ENCODE measurements at places on chromosomes 2 and 18.

GRCh38 chr2:155256803-155257202 is 558.3 kb downstream of the KCNJ3 start:
- DNase-seq: no peak

DNA sequence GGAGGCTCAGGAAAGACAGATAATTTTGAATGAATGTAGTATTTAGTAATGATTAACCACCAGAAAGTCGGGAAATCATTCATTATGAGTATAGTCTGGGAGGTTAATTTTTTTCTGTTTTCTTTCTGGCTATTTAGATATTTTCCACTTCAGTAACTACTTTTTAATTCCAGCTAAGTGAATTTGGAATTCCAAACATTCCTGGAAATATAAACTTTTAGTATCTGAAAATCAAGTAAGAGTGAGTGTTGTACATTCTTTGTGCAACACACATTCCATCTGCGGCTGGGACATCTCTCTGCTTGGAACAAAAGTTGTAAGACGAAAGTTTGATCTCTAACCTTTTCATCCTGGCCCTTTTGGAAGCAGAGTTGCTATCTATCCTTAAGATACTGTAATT is 275.7 kb upstream of the SPRED2 start:
- DNase-seq: no peak

DNA sequence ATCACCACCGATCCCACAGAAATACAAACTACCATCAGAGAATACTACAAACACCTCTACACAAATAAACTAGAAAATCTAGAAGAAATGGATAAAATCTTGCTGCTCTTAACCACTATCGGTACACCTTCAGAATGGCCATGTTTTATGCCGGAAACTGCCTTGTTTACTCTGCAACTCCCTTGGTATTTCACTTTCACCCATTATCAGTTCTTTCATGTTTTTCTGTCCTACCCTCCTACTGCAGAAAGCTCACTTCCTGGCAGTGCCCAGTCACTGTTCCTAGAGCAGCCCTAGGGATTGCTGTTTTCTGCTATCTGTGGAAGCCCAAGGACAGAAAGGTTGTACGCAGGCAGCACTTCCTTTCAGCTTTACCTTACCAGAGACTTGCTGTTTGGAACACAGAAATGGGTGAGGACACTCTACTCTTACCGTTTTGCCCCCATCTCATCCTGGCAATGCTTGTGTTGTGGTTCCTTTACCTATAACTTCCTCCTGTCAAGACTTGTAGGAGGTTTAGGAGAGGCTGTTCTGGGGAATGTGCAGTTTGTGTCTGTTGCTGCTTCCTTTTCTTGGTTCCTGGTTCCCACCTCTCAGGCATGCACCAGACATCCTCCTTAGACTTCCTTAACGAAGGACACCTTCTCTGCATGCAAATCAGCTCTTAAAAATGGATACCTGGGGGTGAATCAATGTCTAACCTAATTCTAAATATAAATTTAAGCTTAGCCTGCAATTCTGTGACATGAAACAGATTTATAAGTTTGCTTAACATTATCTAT is 394.4 kb downstream of the SPAG16 start:
- no peak for DNase-seq

DNA sequence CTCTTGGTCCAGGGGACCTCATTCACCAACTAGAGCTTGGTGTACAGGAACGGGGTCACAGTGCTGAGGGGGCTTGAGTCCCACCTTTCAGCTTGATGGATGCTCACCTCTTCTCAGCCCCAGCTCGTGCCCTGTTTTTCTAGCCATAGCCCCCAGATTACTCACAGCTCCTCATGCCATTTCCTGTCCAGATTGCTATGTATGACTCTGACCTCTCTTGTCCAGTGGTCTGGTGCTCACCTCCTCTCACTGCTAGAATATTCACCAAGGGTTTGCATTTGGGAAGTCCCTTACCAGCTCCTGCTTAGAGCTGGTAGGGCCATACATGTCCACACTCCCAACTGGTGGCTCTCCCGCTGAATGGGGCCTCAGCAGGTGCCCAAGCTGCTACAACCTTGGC is 5.9 kb downstream of the LBX2 start:
- DNase-seq: no peak

- DNase-seq: no peak
Measured at GRCh38 chr2:65453916-65454315, 21.5 kb upstream of the SPRED2 start.

- no peak for DNase-seq
Measured at GRCh38 chr2:127006962-127007361, 100.0 kb downstream of the BIN1 start.

DNA sequence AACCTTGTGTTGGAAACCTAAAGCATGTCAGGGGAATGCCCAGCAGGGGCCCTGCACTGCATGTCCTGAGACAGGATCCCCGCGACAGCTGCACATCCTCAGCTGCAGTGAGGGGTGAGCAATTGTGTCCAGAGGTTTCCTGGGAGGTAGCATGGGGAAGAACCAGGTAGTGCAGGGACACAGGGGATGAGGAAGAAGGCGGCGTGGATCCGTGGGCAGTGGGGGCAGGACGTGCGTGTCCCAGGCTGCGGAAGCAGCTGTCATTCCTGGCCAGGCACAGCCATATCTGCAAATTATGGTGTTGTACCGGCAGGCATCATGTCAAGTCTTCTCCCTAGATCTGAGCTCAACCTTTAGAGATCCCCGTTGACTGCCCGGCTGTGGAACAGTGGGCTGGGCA is 238.2 kb upstream of the MYT1L start:
- no peak for DNase-seq

GRCh38 chr18:26082475-26082874 is 7.9 kb downstream of the SS18 start:
- no peak for DNase-seq

- DNase-seq: no peak
Measured at GRCh38 chr2:83536556-83536955, 922.5 kb downstream of the SUCLG1 start.

GRCh38 chr2:55604027-55604565 is 13.3 kb downstream of the PPP4R3B start:
- DNase-seq: no peak

DNA sequence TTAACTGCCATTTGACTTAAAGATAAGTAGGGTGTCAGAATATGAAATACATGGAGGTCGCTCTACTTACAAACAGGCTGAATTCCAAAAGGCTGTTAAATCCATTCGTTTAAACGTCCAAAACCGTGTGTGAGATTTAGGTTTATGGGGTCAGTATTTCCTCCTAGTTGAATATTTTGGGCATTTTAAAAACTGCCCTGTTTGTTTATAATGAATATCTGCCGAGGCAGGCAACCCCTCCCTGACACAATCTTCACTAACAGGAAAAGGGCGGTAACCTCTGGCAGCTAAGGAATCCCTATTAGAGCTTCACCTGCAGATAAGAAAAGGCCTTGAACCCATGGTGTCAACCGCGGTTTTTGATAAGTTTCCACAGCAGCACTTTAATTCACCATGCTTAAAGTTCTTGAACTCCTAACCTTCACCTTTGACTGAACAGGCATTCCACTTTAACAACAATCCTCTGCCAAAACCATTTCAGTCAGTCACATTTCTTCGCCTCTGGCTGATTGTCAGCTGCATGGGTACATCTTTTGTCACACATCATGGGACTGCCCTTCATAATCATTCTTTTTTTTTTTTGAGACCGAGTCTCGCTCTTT is 17.8 kb downstream of the TRAK2 start:
- DNase-seq: no peak

DNA sequence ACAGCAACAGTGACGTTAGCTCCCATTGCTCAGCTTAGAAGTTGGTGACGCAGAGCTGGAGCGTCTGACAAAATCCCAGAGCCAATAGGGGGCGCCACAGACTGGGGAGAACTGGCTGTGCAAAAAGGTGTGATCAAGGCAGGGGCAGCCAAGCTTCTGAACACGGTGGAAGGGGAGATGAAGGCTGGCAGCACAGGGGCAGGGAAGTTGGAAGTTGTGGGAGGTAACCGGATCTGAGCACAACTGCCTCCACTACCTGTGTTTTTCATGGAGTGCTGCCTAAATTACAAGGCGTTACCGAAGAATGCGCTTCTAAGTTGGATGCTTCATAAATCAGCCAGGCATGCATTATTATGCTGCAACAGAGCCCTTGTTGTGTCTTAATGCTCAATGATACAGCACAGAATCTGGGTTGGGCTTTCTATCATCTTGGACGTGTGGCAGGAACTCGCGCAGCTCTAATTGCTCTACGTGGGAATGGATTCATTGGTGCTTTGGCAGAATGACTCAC is 370.0 kb downstream of the SLC4A3 start:
- DNase-seq: peak; percentile 30

DNA sequence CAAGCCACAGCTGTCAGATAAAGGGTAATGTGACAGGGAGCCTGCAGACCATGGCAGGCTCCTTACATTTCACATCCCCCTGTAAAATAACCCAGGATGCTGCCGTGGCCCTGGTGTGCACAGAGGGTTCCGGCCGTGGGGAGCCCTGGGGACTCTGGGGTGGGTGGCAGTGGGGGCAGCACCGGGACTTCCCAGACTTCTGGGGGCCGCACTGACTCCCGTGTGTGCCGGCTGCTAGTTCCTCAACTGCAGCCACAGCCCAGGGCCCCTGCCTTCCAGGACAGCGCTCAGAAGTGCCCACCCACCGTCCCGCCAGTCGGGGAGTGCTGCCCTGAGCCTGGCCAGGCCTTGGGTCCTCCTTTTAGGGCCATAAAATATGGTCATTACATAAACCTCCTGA is 56.5 kb downstream of the CIB4 start:
- DNase-seq: no peak

DNA sequence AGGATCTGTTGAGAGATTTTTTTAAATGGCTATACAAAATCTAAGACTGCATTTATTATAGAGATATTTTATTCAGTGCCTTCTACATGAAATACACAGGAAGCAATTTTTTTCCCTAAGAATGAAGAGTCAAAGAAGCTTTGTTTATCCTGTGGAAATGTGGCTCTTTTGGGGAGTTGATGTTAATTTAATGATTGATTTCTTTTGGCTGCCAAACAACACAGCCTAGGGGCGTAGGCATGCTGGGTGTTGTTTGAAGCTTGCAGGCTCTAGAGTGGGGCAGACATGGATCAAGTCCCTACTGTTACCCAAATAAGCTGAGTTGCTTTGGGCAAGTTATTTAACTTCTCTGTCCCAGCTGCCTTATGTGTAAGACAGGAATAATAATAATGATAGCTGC is 21.1 kb upstream of the PLEK start:
- no peak for DNase-seq

DNA sequence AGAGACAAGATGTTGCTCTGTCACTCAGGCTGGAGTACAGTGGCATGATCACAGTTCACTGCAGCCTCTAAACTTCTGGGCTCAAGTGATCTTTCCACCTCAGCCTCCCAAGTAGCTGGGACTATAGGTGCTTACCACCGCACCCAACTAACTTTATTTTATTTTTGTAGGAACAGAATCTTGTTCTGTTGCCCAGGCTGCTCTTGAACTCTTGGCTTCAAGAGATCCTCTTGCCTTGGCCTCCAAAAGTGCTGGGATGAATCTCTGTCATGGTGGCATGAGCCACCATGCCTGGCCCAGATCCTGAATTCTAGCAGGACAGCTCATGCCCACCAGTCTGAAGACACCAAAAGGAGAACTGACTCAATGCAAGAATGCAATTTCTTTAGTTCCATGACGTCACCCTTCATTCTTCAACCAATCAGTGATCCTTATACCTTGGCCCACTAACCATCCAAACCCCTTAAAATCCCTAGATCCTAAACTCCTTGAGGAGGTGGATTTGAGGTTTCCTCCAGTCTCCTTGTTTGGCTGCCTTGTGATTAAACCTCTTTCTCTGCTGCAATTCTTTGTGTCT is 25.6 kb upstream of the CXXC1 start:
- DNase-seq: no peak

DNA sequence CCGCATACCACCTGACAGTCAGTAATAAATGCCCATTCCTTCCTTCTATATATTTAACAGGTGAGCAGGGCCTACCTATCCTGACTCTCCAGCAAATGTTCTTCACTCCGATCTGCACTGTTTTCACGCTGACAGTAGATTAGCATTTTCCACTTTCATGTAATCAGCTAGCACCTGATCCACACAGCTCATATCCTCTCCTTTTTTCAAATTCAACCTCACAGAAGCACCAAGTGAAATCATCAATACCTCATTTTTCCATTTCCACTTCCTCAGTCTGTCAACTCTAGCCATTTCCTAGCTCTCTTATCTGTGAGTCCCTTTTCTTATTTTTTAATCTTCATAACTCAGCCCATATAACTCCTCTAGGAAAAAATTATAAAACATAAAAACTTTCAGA is 402.8 kb downstream of the ZEB2 start:
- DNase-seq: no peak

DNA sequence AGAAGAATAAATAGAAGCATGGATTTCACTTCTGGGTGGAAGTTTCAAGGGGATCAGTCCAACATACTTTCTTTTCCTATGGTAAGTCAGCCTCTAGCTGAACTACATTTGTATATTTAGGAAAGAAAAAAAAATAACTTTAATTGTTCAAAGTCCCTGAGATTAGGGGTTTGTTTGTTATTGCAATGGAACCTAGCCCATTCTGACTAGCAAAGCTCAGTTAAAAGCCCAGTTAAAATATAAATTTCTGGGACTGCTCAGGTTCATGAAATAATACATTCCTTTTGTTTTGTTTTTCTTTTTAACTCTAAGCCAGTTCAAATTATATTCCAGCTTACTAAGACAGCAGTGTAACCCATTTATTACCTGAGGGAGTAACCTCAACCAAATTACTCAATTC is 2069.6 kb upstream of the CELF4 start:
- DNase-seq: no peak

- peak; percentile 9 for DNase-seq
Measured at GRCh38 chr2:143891879-143892308, 628.0 kb downstream of the ZEB2 start.

GRCh38 chr2:137525641-137526190 is 438.6 kb upstream of the HNMT start:
- DNase-seq: peak; percentile 44

DNA sequence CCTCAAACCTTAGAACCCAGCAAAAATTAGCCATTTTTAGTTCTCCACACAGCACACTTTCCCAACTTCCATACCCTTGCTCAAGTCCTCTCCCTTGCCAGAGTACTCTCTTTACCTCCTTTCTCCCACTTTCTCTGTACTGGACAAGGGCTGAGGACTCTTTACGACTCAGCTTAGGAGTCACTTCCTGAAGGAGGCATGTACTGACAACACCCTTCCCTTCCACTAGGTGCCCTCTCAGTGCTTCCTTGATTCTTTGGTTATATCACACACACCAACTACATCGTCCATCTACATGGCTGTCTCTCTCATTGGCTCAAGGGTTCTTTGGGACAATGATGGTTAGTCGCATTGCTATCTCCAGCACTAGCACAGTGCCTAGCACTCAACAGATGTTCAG is 5.2 kb upstream of the C18orf63 start:
- DNase-seq: no peak

DNA sequence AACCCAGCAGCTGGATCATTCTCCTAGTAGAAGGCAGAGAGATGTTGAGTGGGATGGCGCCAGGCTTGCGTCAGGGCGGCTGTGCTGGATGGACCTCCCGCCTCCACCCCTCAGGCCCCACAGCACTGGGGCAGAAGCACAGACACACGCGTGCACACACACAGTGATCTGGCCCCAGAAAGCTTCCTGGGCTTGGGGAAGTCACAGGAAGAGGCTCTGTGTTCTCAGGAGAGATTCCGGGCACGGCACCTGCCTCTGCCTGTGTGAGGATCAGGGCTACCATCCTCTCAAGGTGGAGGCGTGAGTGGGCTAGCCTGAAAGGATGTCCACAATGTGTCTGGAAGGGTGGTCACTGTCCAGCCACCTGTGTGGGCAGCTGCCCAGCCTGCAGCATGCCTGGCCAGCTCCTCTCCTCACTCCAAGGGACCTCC is 229.8 kb upstream of the HS6ST1 start:
- DNase-seq: no peak

GRCh38 chr2:184834699-184835397 is 236.5 kb downstream of the ZNF804A start:
- DNase-seq: no peak

Data from NCI-H774 (cell line).